Natural killer cell treated with Interleukin-12 subunit alpha and Interleukin-12 subunit beta and Interleukin-15 and Interleukin-18, amount 100 ng/mL, for 72 hours (primary cell): ENCODE measurements at places on chromosomes 13 and 19. TPM values are rescaled to one million over a fixed set of nuclear protein-coding genes. Genes with fewer than 3 reads are reported as not detected.

Gene ZNF285
- 0.20 TPM for total RNA-seq

- no peak for DNase-seq
Measured at GRCh38 chr13:30971575-30971974, 39.1 kb downstream of the TEX26 start.

DNA sequence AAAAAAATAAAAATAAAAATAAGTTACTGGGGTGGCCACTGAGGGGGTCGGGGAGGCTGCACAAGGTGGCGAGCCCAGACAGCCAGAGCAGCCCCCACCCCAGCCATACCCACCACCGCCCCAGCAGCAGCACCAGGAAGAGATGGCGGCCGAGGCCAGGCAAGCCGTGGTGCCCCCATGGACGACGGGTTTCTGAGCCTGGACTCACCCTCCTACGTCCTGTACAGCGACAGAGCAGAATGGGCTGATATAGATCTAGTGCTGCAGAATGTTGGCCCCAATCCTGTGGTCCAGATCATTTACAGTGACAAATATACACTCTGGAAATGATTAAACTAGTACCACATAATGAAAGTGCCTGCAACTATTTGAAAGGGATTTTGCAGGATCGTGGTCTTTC, 71.6 kb upstream of the ZDHHC20 start:
- no peak for DNase-seq

DNA sequence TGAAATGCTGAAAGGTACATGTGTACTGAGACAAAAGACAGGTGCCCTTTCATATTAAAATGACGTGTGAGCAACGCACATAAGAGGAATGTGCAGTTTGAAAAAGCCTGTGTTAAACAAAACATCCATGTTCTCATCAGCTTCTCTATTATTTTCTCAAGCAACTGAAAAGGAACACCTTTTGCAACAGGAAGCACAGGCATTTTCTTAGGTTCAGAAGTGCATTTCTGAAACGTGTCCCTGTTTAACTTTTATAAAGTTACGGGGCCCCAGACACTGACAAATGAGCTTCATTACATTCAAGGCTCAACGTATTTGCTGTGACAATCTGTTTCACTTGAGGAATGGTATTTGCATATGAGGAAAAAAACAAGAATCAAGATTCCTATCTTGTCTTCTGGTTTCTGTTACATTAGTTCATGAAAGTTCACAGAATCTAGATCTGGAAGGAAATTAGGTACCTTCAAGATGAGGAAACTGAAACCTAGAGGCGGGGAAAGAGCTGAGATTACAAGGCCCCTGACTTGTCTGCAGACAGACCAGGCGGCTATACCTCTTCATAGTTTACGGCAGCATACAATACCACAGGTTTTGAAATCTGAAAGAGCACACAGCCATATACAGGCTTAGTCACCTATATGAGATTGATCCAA, 431.7 kb downstream of the KLF12 start:
- no peak for DNase-seq

DNA sequence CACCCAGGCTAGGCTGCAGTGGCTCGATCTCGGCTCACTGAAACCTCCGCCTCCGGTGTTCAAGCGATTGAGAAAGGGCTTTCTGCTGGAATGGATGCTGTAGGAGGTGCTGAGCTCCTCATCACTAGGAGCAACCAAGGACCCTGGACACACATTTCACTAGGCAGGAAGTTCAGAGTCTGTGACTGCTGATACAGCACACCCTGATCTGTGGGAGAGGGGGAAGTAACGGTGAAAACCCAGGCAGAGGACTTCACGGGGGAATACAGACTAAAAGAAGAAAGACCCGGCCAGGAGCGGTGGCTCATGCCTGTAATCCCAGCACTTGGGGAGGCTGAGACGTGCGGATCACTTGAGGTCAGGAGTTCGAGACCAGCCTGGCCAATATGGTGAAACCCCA, 11.9 kb upstream of the NOTCH3 start:
- no peak for DNase-seq

- DNase-seq = no peak
Measured at GRCh38 chr13:51118809-51119431, 7.8 kb upstream of the C13orf42 start.

GRCh38 chr13:50074843-50075242, 59.6 kb downstream of the KCNRG start:
- DNase-seq = no peak

GRCh38 chr19:46393456-46394401, 19.6 kb downstream of the CCDC8 start:
- DNase-seq = no peak

GRCh38 chr19:55635334-55635717, 5.5 kb upstream of the ZNF580 start:
- DNase-seq = peak; percentile 55

DNA sequence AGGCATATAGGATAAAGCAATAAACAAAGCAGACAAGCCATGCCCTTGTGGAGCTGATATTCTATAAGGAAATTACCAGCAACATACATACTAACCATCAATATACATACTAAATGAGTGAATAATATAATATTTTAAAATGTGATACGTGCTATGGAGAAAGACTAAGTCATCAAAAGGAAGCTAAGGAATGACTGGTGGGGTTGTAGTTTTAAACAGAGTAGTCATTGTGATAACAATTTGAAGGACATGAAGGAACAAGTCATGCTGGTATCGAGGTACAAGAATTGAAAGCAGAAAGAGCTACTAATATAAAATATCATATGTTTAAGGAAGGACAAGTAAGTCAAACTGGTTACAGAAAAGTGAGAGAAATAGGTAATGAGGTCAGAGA, 894.9 kb upstream of the PCDH9 start:
- DNase-seq = no peak

DNA sequence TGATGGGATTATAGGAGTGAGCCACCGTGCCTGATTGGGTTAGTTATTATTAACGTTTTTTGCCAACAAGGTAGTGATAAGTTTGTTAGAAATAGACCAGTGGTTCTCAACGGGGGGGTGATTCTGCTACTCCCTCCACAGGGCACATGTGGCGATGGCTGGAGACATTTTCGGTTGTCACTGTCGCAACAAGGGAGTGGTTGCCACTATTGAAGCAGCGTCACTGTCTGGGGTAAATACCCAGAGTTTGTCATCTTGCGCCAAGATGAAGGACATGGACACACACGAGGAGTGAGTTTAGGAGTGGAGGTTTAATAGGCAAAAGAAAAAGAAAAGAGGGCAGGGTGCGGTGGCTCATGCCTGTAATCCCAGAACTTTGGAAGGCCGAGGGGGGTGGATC, 18.9 kb downstream of the ADGRE3 start:
- no peak for DNase-seq

- no peak for DNase-seq
Measured at GRCh38 chr19:44735011-44735410, 13.5 kb upstream of the BCL3 start.

- DNase-seq = no peak
Measured at GRCh38 chr13:106874323-106874722, 306.4 kb upstream of the ARGLU1 start.

Gene IGSF23
- total RNA-seq = not detected

DNA sequence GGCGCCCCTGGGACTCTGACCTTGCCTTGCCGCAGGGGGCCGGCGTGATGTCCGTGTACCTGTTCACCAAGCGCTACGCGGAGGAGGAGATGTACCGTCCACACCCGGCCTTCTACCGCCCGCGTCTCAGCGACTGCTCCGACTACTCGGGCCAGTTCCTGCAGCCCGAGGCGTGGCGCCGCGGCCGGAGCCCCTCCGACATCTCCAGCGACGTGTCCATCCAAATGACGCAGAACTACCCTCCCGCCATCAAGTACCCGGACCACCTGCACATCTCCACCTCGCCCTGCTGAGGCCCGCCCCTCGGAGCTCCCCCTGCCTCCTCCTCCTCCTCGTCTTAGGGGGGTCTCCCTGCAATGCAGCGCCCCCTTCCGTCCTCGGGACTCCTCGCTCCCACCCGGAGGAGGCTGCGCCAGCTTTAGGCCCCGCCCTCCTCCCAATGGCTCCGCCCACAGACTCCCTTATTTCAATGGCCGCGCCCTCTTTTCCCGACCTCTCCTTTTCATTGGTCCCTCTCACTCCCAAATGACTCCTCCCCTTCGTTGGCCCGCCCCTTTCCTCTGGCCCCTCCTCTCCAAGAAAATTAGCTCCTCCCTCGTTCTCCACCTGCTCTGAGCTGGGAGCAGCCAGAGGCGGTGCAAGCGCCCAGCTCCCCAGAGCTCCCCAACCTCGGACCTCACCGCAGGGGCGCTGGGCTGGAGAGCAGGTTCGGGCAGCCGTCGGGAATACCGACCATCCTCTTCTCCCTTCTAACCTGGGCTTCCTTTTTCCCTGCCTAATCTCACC, 20.5 kb upstream of the CACNG8 start:
- no peak for DNase-seq

DNA sequence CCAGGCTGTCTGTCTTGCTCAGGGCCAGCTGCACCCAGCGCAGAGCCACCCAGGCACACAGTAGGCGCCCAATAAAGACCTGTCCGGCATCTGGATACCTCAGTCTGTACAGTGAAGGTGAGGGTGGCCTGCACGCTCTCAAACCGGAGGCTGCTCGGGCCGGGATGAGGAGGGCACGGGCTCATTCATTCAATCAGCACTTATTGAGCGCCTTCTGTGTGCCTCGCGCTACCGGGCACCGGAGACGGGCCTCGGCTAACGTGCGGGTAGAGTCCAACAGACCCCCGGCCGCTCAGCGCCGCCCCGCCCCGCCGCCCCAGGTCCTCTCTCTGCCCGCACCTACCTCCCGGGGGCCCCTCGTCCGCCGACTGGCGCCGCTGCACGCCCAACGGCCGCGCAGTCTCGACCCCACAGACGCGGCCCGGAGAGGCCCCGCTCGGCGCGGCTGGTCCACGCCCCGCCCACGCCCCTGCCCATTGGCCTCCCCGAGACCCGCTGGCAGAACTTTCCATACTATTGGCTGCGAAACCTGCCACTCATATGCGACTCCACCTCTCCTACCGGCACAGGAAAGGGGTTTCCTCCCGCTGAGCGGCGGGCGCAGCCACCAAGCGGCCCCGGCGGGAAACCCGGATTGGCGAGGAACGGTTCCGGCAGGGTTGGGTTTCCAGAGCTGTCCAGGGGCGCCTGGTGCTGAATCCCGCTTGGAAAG, at the start of gene SLC39A3:
Gene SLC39A3, minus strand, starts transcription at position 416 of the 712 bp plus-strand sequence. CDS start 2,760 bp downstream, outside the sequence.
- DNase-seq = peak; percentile 99

- DNase-seq = no peak
Measured at GRCh38 chr13:31670831-31671617, 68.3 kb upstream of the RXFP2 start.

- no peak for DNase-seq
Measured at GRCh38 chr13:35720690-35721554, 244.4 kb upstream of the MAB21L1 start.

- DNase-seq = peak; percentile 93
Measured at GRCh38 chr19:55080968-55081769, 5.5 kb downstream of the EPS8L1 start.
